ENCODE measurements at places on chromosomes 3 and 15.

DNA sequence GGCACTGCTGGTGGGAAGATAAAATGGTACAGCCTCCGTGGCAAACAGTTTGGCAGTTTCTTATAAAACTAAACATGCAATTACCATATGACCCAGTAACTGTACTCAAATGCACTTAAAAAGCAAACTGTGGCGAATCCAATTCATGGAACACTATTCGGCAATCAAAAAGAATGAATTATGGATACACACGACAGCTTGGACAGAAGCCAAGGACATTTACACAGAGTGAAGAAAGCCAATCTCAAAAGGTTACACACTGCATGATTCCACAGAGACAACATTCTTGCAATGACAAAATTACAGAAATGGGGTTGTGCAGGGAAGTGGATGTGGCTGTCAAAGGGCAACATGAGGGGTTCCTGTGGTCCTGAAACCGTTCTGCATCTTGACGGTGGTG lies 122.1 kb upstream of the IQSEC1 start:
- DNase-seq: no peak

DNA sequence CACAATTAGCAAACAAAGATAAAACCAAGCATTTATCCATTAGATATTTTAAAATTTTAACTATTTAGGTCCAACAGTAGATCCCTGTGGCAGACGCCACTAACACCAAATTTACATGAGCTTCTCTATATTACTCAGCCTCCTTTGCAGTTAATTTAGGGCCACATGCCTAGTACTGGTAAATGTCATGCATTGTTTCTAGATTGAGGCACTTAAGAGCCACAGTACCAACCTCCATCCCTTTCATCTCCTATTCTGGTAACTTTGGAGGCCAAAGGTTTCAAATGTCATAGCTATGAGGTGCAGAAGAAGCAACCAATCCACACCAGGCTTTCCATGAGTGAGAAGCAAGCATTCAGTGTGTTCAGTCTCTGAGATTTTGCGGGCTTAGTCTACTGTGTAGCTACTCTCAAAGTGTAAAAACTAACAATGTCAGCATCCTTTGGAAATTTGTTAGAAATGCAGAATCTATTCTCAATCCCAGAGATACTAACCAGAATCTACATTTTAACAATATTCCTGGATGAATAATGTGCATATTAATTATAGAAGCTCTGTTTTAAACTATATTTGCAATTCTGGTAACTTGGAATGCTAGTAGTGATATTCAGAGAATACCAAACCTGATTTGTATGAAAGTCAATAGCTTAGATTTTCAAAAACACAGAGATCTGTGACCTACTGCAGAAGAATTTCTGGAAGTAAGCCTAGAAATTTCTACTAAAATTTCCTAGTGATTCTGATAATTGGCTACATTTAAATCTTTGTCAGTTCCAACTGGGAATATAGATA lies 206.3 kb upstream of the CD96 start:
- no peak for DNase-seq

DNA sequence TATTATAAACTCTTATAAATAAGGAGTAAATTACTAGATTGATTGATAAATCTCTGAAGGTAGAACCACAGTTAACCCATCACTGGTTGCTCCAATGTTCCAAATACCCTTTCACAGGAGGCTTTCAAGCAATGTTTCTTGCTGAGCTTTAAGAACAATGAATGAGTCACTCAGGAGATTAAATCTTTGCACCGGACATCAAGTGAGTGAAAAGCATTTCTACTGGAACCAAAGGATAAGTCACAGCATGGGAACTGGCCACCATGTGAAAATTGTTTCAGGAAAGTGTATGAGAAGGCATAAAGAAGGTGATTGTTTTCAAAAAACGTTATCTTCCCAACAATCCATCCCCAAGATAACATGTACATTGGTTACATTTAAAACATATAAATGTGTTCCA lies 90.6 kb downstream of the CNTN3 start:
- no peak for DNase-seq

DNA sequence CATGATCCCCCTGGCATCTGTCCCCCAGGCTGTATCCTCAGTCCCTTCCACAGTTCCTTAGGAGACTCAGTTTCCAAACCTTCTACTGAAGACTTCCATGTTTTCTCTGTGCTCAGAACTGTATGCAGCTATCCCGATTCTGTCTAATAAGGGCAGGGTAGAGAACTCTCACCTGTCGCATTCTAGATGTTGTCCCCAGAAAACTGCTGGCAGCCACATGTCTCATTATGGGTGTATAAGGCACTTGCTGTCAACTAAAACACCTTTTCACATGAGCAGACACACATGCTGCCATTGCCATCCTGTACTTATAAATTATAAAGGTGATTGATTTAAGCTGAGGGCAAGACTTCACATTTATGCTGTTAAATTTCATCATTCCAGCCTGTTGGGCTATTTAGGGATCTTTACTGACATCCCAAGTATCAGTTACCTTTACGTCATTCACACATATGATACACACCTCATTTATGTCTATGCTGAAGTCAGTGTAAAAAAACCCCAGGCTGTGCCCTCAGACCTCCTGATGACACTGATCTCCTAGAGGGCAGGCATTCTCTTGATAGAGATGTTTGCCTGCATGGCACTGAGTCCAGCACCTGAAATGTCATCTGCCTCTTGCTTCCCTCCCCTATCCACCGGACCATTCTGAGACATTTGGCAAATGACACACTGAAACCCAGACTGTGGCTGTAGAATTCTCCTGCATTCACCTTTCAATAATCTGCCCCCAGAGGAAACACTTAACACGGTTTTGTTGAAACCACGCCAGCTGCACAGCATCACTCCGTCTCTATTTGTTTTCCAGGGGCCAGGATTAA lies 35.8 kb downstream of the BTD start:
- no peak for DNase-seq

- DNase-seq: no peak
Observed at GRCh38 chr3:54691289-54691771, 236.5 kb downstream of the LRTM1 start.

Data from stimulated activated effector memory CD8-positive, alpha-beta T cell treated with anti-CD3 and anti-CD28 coated beads, Interleukin-12 subunit alpha, Interleukin-12 subunit beta, amount 100 ng/mL, for 72 hours (primary cell).